Kidney (tissue), 22 donors: ENCODE measurements at places on chromosomes 1 and 21.

DNA sequence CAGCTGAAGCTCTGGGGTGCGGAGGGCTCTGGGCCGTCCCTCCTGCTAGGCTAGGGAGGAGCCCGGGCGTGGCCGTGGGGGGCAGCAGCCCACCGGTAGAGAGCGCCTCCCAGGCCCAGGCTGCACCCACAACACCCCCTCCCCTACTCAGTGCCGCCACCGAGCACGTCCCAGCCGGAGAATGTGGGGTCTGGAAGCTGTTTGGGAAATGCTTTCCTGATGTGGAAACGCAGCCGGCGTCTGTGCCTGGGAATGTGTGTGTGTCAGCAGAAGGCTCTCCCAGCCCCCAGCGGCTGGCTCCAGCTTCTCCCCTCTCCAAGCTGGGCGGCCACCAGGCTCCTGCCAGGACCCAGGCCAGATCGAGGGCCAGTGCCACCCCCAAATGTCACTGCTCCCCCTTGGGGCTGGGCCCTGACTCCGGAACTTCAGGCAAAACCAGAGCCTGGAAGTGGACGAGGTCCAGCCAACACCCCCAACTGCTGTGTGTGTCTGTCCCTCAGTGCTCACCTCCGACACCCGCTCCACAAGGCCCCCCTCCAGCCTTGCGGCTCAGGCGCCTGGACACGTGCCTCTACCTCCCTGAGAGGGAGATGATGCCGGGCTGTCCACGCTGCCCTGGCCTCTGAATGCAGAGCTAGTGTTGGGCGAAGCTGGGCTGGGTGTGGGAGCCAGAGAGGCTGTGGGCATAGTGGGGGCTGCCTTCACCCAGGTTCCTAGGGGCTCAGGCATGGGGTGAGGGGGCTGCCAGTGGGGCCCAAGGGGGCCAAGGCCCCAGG lies 74.7 kb downstream of the MEGF6 start:
- DNase-seq, result no peak

DNA sequence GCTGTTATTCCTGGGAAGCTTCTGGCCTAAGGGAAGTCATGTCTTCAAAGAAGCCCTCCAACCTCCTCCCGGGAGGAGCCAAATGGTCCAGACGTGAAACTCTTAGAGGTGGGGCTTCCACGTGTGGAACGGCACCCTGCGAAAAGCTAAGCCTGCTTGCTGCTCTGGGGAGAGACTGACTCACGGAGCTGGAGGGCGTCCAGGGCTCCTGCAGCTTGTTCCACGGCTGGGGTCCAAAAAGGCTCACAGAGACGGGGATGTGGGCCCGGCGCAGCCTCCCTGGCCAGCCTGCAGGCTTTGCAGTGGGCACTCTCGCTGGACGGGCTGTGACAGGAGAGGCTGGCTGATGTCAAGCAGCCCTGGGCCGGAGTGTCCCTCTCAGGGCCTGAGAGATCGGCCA lies 105.1 kb downstream of the COLGALT2 start:
- DNase-seq, result peak; percentile 85

DNA sequence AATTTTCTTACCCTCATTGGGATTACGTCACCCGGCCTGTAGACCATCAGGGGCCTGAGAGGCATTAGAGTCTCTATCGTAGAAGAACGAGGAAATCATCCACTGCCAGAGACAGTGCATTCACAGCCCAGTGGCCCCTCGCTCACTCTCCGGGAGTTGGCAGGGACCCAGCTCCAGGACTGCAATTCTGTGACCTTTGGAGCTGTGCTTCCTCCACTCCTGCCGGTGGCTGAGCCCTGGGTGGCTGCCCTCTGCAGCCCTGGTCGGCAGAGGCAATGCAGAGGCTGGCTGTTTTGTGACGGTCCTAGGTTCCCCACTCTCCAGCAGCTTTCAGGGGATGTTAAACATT lies 12.7 kb downstream of the SLC37A1 start:
- no peak for DNase-seq

GRCh38 chr1:206074839-206075238 lies 21.9 kb downstream of the RHEX start:
- no peak for DNase-seq

- no peak for DNase-seq
Measured at GRCh38 chr1:168621356-168621755, 45.0 kb downstream of the XCL1 start.

- no peak for DNase-seq
Measured at GRCh38 chr1:76611770-76612445, 255.4 kb upstream of the ST6GALNAC5 start.

DNA sequence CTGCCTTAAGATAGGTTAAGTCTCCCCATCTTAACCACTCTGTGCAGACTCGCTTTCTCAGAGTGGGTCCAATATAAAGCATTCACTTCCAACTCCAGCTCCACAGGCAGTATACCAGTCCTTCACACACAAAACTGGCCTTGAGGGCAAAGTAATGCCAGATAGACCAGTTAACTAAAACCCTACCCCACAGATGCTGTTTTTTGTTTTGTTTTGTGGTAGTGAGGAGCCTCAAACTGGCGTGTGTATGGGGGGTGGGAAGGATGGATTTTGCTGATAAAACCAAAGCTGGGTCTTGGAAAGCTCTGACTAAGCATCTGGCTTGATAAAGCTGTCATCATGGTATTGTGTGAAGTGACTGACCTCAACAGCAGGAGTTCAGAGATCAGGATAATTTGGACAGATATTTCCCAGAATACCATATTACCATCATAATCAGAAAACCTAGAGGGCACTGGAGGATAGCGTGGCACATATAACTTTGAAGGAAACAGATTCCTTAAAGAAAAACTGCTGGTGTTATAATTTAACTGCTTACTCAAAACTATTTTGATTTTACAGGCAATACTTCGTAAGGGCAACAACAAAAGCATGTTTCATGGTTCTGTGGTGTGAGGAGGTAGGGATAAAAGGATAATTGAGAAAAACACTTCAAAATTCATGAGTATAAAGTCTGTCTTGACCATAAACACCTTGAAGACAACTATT lies 29.6 kb upstream of the CPLANE2 start:
- no peak for DNase-seq

- no peak for DNase-seq
Measured at GRCh38 chr1:217522277-217522676, 108.6 kb downstream of the GPATCH2 start.

- no peak for DNase-seq
Measured at GRCh38 chr1:44113095-44113609, 5.5 kb upstream of the KLF17 start.

GRCh38 chr21:34043333-34043732 lies 30.0 kb upstream of the MRPS6 start:
- DNase-seq, result no peak
